ENCODE measurements at places on chromosomes 12 and 14.

GRCh38 chr12:25710128-25710527 lies 157.0 kb upstream of the LMNTD1 start:
- DNase-seq = no peak

- no peak for DNase-seq
Measured at GRCh38 chr12:9649532-9649940, 20.0 kb upstream of the CLEC2D start.

DNA sequence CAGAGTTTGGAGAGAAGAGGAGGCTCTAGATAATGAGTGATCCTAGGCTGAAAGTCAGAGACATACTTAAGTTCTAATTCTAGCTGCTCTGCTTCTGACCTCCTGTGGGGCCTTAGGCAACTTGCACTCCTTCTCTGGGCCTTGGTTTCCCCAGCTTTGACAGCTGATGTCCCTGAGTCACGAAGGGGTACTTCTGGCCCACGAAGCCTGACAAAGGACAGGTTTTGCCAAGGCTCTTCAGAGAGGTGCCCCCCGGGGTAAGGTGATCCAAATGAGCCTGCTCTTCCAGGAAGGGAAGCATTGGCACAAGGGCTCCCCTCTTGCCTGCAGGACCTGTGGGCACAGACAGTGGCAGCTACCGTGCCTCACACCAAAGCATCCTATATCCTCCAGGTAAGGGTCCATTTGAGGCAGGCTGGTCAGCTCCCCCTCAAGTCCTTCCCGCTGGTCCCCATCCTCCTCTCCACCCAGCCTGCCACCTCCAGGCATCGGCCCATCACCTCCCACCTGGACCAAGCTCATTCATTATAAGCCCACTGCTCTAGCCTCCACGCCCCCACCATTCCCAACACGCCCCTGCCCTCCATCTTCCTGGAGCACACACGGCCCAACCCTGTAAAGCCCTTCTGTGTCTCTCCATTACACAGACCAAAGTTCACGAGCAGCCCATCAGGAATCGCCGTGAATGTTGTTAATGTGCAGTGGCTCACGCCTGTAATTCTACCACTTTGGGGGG lies 1.9 kb upstream of the PPP1R13B start:
- no peak for DNase-seq

DNA sequence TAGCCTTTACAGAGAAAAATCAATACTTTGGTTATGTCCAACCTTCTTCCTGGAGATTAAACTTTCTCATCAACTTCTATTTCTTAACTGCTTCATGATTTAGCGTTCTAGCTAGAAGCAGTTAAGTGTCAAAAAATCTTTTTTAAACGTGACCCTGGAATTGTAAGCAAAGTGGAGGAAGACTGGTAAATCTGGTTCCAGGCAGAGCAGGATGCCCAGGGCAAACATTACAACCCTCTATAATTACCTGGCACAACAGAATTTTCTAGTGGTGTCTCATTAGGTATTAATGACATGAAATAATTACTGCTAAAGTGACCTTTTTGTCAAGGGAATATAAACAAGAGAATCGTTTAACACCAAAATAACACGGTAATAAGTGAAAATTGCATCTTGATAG lies 320.8 kb downstream of the MED13L start:
- DNase-seq = no peak

- DNase-seq = no peak
Measured at GRCh38 chr14:61320806-61321384, 484 bp upstream of the PRKCH start.

DNA sequence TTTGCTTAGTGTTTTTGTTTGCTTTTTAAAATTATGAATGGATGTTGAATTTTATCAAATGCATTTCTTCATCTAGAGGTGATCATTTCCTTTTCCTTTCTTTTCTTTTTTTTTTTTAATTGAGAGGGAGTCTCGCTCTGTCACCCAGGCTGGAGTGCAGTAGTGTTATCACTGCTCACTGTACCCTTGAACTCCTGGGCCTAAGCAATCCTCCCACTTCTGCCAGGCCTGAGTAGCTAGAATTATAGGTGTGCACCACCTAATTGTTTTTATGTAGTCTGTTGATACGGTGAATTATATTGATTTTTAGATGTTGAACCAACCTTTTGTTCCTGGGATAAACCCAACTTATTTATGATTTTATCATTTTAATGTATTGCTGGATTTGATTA lies 1.5 kb upstream of the CDKL1 start:
- DNase-seq = no peak

DNA sequence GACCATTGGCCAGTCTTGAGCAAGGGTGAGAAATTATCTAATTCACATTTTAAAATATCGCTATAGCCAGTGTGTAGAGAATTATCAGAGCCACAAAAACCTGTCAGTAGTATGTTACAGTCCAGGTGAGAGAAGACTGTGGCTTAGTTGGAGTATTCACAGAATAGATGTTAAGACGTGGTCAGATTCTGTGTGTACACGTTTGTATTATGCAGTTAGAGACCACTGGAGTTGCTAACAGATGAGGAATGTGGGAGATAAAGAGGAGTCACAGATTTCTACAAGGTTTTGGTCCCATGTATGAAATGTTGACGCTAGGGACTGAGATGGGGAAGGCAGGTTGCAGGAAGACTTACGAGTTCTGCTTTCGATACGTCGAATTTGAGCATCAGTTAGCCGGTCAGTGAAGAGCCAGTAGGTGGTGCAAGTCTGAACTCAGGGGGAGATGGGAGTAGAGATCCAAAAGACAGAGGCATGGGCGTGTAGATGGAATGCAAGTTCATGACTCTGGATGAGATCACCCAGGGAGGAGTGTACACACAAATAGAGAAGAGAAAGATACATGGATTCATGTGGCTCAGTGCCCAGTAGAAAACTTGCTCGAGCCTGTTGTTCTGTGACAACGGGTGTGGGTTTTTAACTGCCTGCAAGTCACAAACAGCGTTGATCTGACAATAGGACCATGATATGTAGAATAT lies 114.8 kb upstream of the FLRT2 start:
- DNase-seq = peak; percentile 69

- DNase-seq = no peak
Measured at GRCh38 chr12:14129611-14130195, 148.3 kb upstream of the GRIN2B start.

- DNase-seq = no peak
Measured at GRCh38 chr12:102816816-102817434, 100.1 kb downstream of the PAH start.

DNA sequence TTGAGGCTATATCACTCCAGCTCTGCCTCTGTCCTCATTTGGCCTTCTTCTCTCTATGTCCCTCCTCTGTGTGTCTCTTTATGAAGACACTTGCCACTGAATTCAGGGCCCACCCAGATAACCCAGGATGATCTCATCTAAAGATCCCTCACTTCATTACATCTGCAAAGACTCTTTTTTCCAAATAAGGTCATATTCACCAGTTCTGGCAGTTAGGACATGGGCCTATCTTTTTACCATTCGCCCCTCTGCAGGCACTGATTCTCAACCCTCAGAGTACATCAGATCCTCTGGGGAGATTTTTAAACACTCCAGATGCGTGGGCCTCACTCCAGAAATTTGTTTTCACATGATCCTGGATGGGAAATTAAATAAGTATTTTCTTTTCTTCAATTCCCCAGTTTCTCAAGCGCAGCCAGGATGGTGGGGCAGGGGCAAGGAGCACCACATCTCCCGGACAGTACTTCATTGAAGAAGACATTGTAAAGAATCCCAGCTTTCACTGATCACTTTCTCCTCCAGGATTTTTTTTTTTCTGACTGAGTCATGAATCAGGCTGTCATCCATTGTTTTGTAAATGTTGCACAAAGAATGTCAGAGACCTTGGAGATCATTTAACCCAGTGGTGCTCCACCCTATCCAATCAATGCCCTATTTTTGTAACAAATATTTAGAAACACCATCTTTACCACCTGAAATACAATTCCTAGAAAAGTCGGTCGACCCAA lies 27.4 kb downstream of the CRACR2A start:
- no peak for DNase-seq

GRCh38 chr14:52944254-52944653 lies 6.6 kb downstream of the FERMT2 start:
- DNase-seq = no peak

DNA sequence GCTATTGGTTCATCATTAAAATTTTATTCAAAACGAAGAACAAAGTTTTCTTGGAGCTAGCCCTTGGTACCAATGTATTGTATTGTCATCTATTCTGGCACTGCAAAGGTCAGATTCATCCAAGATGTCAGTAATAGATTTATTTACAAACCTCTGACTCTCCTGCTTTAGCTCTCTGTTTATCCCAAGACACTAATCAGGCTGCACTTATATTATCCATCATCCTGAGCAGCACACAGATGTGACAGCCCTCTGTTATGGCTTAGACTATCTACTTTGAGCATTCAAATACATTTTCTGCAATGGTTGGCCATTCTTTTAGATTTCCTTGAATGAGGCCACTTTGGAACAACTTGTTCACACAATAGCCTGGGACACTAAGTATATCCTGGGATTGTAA lies 5.0 kb upstream of the PTPRR start:
- DNase-seq = no peak

DNA sequence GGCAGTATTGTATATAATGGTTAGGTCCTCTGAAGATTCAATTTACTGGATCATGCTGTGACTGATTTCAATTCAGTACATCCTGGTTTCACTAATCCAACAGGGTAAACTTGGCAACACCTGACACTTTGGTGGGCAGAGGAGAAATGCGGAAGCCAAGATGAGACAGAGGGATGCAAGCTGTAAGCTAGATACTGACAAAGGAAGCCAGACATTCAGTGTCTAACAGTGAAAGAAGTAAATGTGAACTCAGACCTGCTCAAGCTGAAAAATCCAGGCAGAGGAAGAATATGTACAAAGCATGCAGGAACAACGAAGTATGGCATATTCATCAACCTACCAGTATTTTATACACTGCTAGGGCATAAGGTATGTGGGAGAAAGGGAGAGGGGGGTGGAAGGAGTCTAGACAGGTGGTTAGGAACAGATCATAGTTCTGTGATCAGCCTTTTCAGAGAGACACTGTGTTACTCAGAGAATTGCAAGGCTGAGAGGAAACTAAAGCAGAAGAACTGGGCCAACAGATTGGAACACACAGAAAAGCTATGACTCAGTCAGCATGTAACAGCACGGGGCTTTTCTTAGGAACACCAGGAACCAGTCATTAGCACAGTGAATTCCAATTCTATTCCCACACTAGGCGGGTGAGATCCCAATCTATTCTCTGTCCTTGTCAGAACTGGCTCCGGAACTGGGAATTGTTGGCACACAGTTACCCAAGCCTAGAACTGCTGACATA lies 40.3 kb downstream of the NELL2 start:
- DNase-seq = no peak

DNA sequence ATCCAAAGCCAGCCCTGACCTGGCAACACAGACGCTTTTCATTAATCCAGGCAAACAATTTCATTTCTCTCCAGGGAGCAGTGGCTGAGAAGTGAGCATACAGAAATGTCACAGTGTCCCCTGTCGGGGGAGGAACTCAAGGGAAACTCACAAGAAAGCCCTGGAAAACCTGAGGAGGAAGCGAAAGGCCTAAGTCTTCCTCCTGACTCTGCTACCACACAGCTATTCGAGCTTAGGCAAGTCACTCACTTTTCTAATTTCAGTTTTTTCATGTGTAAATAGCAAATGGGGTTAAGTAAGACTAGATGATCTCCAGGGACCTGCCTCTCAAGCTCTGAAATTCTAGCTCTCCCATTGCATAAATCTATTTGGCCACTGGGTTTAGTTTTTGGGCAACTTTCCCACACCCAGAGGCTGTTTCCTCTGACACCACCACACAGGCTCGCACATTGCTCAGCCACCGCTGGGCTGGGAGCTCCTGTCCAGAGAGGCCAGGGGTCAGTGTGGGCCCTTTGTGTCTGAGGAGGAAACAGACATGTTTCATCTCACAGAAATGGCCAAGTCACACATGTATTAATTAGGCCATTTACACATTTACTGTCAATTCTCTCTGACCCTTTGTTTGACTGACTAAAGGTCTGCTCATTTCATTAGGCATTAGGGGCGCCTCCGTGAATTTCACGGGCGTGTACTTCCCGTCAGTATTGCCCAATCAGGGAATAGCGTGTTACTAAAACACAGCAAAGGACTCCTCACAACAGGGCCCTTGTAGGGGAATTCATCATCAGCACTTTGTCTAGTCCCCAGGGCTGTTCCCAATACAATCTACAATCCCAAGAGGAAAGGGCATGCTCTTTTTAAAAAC lies 9.8 kb upstream of the PNMA1 start:
- peak; percentile 88 for DNase-seq

DNA sequence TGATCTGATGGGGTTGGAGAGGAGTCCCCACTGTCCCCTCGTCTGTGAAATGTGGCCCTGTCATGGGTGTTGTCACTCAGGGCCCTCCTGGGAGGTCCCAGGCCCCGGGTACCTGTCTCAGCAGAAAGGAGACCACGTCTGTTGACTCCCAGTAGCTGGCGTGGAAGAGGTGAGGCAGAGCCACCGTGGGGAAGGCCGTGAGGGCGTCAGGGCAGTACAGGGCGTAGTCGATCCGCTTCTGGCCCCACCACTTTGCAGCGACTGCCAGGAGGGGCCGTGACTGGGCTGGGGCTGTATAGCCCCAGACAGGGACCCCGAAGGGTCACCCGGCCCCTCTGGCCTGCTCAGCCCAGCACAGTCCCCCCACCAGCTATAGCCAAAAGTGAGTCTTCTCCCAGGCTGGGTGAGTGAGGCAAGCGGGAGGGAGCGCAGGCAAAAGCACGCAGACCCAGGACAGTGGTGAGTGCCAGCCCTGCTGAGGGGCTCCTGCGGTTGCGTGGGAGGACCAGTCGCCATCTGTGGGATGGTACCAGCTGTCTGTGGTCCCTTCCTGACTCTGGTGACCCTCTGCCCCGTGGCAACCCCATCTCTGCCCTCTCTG lies 8.2 kb downstream of the ARL6IP4 start:
- DNase-seq = no peak

DNA sequence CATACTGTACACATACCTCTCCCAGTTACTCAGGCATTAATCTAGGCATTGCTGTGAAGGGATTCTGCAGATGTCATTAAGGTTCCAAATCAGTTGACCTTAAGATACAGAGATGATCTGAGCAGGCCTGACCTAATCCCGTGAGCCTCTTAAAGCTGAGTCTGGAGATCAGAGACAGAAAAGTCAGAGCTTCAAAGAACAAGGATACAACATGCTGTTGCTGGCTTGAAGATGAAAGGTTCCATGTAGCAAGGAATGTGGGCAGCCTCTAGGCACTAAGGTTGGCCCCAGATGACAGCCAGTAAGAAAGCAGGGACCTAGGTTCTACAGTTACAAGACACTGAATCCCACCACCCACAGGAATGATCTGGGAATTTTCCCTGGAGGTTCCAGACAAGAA lies 81.1 kb downstream of the MAP1LC3B2 start:
- DNase-seq = no peak

GRCh38 chr12:112967858-112968257 lies 10.5 kb upstream of the OAS2 start:
- no peak for DNase-seq

DNA sequence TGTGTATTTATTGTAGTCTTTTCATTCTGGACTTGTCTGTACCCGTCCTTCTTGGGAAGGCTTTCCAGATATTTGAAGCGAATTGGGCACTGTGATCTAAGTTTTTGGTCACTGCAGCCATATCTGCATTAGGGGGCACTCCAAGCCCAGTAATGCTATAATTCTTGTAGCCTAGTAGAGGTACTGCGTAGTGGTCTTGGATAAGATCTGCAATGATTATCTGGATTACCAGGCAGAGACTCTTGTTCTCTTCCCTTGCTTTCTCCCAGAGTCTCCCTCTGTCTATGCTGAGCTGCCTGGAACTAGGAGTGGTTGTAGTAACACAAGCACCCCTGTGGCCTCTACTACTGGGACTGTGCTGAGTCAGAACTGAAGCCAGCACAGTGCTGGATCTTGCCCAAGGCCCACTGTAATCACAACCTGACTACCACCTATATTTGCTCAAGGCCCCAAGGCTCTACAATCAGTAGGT lies 30.0 kb downstream of the SLC38A2 start:
- no peak for DNase-seq

Measured in fibroblast of skin of left quadriceps (primary cell).